ENCODE measurements at places on chromosomes 11 and 22.

DNA sequence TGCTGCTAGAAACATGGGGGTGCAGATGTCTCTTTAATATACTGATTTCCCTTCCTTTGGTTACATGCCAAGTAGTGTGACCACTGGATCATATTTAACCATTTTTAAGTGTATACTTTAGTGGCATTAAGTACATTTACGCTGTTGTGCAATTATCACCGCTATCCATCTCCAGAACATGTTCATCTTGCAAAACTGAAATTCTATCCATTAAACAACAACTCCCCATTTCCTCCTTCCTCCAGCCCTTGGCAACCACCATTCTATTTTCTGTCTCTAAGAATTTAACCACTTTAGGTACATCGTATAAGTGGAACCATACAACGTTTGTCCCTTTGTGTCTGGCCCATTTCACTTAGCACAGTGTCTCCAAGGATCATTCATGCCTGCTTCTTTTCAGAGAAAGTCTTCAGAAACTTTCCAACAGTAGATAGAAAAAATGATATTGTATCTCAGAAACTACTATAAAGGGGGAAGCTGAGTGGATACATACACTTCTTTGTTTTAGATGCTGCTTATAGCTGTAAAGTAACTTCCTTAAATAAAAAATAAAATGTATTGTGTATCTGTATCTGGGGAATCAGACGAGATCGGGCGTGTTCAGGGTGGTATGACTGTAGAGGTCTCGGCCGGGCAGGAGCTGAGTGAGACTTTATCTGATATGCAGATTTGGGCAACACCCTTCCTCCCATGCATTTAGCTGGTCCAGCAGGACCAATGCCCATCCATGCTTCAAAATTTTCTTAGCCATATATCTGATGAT, 44.6 kb upstream of the ZBED5 start:
- peak; percentile 27 for DNase-seq

DNA sequence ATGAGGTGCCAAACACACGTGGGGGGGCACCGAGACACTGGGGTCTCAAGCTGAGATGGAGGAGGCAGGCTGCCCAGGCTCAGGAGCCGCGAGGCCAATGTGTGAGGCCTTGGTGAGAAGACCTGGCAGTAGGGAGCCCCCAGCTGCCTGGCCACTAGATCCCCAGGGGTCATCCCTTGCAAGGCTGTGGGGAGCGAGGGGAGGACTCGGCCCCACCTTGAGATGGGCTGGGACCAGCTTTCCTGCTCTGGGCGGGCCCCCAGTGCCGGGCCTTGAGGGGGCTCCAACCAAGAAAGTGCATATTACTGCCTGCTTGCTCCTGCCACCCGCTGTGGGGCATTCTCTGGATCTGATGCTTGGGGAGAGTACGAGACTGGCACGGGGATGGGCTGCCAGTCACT, 107.0 kb downstream of the CTTN start:
- DNase-seq = no peak

GRCh38 chr22:17921871-17922821, 102.2 kb downstream of the MICAL3 start:
- no peak for DNase-seq

- no peak for DNase-seq
Measured at GRCh38 chr11:104614961-104615360, 283.3 kb downstream of the CASP12 start.

DNA sequence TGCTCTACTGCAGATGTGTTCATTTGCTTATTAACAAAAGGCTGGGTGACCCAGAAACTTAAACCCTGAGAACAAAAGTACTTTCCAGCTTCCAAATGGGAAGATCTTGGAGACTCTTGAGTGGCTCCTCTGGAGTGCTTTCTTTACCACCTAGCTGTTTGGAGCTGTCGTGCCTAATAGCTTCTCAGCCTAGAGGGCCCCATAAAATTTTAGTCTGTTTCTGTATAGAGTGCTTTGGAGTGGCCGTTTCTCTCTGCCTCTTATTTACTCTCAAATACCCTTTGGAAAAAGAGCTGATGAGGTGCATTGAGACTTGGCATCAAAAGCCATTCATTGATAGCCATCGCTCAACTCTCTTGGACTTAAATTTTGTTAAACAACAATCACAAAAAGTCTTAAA, 50.7 kb downstream of the ZNRF3 start:
- DNase-seq = no peak

- DNase-seq = no peak
Measured at GRCh38 chr11:22749536-22749935, 80.1 kb downstream of the SVIP start.

GRCh38 chr11:32435511-32435941, at the start of gene WT1:
TSS of gene WT1 (minus strand) at chr11:32435539.
- DNase-seq = peak; percentile 79

- DNase-seq = no peak
Measured at GRCh38 chr11:3231851-3232744, at the start of gene MRGPRE. TSS of gene MRGPRE (minus strand) at chr11:3232417. CDS start at chr11:3228799, 3,618 bp downstream.

DNA sequence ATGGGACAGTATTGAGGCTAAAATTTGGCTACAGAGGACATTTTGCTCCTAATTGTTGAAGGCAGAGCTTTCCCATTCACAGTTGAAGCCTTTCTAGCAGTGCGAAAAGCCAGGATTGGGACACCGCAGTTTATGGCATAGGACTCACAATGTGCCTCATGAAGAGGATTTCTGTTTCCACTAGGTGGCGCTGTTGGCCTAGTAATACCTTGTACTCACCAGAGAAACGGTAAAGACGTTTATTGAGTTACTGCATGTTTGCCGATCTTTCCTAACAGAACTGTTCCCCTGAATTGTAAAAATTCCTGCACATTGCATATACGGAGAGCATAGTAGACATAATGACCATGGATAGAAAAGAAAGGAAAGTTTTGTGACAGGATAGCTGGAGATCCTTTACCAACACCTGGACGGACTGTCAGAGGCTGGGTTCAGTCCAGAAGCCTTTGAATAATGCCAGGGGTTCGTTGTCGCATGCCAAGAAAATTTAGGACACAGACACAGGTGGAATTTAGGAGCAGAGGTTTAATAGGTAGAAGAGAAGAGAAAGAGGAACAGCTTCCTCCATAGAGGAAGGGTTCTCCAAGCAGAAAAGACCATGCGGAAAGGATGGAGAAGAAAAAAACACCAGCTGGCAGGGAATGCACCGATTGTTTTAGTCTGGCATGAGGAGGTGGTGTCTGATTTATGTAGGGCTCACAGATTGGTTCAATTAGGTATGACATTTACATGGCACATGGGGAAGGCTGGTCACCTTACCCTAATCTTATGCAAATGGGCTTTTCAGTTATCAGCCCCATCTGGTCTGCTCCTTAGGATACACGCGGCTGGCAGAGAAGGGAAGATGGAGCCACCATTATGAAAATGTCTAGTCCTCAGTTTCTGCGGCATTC, 10.8 kb upstream of the OR51D1 start:
- peak; percentile 75 for DNase-seq

DNA sequence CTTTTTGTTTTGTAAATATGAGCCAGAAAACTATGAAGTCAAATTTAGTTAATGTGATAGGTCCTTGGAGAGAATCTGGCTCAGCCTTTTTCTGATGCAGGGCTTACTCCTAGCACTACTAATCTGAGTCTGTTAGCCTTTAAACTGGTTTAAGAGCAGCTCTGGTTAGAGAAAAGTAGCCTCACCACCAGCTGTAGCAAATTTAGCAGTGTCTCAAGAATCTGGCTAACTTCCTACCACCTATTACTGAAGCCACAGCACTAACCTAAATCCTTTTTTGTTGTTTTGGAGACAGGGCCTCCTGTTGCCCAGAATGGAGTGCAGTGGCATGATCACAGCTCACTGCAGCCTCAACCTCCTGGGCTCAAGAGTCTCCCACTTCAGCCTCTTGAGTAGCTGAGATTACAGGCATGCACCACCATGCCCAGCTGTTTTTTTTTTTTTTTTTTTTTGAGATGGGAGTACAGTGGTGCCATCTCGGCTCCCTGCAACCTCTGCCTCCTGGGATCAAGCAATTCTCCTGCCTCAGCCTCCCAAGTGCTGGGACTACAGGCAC, 13.9 kb downstream of the RBM4B start:
- no peak for DNase-seq

GRCh38 chr11:7587712-7588111, 73.9 kb downstream of the PPFIBP2 start:
- DNase-seq = no peak

DNA sequence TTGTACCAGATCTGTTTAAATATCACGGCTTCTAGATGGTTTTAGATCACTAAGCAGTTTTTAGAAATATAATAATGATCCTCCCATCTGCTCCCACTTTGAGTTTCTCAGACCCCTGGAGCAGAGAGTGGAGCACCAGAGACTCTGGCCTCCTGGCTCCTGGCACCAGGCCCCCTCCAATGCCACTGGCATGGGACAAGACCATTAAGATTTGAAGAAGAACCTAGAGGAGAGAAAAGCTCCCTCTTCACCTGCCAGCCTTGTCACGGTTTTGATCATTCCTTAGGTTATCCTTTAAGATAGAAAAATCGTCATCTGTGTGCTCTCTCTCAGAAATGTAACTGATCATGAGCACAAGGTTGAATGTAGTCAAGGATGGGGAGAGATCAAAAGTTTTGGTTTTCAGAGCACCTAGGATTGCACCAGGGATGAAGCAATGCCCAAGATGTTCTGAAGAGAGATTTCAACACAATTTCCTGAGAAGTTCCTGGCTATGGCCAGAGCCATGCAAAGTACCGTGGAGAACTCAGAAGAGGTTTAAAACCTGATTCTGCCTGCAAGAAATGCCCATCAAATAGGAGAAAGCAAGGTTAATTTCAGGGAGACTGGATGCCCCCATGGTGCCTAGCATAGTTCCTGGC, 22.2 kb downstream of the IL10RA start:
- no peak for DNase-seq

DNA sequence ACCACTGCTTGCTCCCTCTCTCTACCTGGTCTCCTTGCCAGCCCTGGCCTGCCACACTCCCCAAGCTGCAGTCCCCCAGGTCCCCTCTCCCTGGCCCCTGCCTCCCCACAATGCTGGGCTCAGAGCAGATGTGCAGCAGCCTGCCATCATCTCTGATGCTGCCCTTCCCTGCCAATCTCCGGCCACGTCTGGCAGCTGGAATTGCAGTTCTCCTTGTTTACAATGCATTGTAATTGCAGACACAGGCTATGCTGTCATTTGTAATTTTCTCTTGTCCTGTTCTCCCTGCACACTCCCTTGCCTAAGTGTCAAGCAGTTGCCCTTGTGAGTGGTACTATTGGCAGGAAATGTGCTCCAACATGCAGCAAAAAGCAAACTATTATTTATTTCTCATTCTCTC, 222.3 kb downstream of the NTM start:
- no peak for DNase-seq

- DNase-seq = no peak
Measured at GRCh38 chr11:67085617-67086016, 29.0 kb downstream of the RHOD start.

DNA sequence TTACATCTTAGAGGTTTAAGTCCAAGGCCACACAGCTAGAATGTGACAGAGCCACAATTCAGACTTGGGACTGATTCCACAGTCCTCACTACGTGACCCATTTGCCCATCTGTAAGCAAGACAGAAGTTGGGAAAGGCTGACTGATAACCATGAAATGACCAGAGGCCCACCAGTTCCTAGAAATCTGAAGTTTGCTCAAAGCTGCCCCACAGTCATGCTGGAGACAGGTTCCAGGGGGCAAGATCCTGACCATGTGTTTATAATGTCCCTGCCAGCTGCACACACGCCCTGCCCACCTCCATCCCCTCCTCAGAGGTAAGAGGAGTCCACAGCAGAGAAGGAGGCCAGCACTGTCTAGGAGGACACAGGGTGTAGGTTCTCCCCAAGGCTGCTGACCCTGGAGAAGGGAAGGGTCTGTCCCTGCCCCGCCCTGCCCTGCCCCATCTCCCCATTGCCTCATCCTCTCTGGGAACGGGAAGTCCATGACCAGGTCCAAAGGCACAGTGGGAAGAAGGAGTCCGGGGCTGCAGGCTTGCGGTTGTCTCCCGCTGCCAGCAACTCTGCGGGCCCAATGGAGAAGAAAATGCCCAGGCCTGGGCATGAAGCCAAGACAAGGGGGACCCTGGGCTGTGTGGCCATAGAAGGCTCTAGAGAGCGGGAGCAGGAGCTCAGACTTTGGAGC, 11.9 kb upstream of the OAF start:
- DNase-seq = no peak

GRCh38 chr11:86199354-86199753, 45.2 kb upstream of the EED start:
- DNase-seq = no peak

DNA sequence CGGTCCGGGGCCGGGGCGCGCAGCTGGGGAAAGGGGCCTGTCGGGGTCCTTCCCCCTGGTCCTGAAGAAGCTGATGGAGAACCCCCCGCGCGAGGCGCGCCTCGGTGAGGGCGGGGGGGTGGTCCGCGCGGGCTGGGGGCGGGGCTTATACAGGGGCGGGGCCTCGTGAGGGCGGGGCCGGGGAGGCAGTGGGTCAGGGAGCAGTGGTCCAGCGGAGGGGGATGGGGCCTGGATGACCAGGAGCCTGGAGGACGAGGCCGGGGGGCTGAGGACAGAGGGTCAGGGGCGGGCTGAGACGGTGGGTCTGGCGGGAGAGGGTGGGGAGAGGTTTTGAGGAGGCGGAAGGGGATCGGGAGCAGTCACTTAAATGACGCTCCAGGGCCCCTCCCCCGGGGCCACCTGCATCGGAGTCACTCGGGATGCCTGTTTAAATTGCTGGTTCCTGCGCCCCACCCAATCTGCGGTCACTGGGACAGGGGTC, 396 bp downstream of the TEF start:
- DNase-seq = peak; percentile 45

DNA sequence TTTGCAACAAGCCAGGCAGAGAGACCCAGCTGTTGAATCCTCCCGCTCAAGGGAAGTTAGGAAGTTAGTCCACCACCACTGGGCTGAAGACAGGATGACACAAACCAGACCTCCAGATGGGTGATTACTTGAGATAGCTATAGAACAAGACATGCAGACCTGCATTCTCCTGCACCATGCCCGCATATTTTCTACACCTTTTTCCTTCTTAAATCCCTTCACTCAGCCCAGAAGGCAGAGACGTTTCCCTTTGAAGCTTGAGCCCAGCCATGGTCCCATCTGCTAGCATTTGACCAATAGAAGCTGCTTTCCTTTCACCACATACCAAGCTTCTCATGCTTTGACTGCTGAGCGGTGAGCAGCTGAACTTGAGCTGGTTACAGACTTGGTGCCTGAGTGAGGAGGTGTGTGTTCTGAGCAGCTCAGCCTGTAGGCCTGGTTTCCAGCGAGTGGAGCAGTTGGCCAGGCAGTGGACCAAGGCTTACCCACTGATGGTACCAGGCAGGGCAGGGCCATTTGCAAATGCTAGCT, 29.2 kb upstream of the CBX6 start:
- DNase-seq = peak; percentile 33

DNA sequence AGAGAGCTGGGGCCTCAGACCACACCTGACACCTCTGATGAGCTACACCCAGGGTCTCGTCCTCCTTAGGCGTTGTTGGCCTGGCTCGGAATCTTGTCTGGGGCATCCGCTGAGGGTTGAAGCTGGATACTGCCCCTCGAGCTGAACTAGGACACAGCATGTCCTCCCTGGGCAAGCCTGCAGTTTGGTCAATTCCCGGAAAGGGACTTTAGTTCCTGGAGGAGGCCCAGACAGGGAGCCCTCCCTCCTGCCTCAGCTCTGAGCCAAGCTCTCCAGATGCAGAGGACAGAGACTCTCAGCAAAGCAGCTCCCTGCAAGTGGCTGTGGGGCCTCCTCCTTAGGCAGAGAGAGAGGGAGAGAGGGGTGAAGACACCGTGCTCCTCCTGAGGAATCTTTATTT, 4.9 kb downstream of the APOL3 start:
- no peak for DNase-seq

- DNase-seq = no peak
Measured at GRCh38 chr22:44776605-44777363, 24.4 kb downstream of the ARHGAP8 start.

All from Kasumi-1 (cell line).